Astrocyte of the cerebellum (primary cell): ENCODE measurements at places on chromosomes 3 and 15.

GRCh38 chr15:100309109-100310040, 32.4 kb downstream of the ADAMTS17 start:
- DNase-seq, result no peak

GRCh38 chr15:80619680-80620079, 75.4 kb upstream of the ABHD17C start:
- DNase-seq, result peak; percentile 5

DNA sequence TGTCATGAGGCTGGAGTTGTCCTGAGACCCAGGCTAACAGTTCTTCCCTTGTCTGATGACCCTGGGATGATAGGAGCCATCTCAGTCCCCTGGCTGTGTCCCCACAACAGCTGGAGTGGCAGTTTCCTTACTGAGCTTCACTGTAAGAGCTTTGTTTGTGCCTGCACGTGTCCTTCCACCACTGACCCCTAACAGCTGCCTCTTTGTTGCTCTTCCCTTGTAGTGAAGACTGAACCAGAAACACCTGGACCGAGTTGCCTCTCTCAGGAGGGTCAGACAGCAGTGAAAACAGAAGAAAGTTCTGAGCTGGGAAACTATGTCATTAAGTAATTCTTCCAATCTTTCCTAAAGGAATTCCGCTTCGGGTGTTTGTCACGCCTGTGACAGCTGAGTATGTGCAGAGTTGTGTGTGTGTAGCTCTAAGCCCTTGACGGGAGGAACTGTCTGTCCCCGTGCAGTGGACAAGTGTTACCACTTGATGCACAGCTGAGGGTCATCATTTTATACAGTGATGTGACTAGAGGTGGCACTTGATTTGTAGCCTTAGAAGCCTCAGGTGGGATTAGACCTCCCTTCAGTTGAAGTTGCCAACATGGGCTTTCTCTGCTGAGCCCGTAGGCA, 25.0 kb downstream of the MAP6D1 start:
- DNase-seq, result no peak

DNA sequence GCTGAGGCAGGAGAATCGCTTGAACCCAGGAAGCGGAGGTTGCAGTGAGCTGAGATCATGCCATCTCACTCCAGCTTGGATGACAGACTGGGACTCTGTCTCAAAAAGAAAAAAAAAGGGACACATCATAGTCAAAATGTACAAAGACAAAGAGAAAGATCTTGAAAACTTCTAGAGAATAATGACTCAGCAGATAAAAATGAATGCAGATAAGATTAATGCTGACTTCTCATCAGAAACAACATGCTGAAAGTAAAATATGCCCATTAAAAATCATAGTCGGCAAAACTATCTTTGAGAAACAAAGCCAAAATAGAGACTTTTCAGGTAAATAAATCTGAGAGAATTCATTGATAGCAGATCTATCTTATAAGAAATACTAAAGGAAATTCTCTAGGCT, 271.1 kb upstream of the GPR149 start:
- no peak for DNase-seq

DNA sequence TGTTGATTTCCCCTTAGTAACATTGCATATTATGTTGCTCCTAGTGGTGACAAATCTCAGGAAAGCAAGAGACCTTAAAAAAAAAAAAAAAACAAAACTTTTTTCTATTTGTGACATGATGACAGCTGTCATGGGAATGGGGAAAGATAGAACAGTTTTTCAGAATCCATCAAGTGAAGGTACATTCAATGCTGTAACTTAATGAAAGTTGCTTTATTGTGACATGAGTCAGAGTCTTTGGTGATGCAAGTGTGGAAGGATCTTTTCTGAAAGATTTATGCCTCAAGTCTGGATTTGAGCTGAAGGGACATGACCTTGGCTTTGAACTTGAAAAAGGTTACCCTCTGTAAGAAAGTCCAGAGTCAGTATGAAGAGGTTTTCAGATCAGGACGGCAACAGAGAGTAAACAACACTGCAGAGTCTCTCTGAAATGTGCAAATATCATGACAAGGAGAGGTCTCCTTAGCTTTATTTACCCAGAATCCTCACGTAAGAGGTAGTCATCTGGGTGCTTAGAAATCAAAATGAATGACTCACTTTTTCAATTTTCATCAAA, 424.7 kb downstream of the CNTN4 start:
- DNase-seq, result no peak

GRCh38 chr15:64845183-64845611, 3.5 kb downstream of the PLEKHO2 start:
- DNase-seq, result no peak

GRCh38 chr3:42037318-42037945, 53.7 kb upstream of the TRAK1 start:
- DNase-seq, result no peak

GRCh38 chr15:39575180-39575579, 5.7 kb upstream of the THBS1 start:
- no peak for DNase-seq

DNA sequence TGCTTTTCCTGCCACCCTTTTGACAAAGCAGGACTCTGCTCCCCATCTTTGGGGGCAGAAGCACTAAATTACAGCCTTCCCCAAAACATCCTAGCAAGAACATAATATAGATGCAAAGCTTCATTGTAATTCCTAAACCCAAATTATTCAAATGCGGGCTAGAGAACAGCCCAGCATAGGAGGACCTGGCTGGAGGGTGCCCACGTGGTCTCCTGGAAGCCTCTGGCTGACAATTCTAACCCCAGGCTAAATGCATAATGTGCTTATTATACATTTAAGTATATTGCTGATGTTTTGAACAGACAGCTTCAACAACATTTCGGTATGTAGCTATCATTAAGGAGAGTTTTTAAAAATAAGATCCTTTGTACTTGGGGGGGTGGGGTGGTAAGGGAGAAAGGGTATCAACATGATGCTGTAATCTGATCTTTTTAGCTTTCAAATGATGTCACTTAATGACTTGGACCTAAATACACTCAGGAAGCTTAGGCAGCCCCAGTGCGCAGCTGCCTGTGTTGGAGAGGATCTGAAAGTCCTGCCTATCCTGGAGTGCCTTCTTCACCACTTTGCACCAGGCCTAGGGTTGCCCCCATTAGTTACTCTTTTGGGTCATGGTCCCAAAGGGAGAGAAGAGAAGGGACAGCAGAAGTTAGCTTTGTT, 57.2 kb upstream of the USP3 start:
- DNase-seq, result no peak

DNA sequence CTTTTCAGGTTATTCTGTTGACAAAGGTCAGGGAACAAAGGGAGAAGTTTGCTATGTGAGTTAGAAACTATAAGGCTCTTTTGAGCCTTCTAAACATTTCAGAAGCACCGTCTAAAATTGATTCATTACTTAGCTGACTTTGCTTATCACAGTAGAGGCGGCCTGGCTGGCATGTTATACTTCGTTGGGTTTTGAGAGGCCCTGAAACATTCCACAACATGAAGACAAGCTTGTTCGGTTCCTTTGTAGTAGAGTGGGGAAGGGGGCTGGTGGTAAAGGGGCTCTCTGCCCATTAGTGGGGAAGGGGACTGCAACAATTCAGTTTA, 23.6 kb downstream of the ZBTB38 start:
- DNase-seq, result no peak

DNA sequence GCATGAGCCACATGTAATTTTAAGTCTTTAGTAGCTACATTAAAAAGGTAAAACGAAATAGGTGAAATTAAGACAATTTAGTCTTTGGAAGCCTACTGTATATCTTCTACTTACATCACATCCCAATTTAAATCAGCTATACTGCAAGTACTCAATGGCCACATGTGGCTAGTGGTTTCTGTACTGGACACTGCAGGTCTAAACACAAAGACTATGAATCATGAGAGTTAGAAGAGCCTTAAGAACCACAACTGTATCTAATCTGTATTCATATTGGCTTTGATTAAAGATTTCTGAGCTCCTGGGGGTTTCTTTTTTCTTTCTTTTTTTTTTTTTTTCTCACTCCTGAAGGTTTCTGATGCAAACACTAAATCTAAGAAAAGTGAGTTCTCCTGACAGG, 2.3 kb upstream of the EIF1B start:
- DNase-seq, result peak; percentile 57

GRCh38 chr3:480070-480469, 283.5 kb downstream of the CHL1 start:
- no peak for DNase-seq

DNA sequence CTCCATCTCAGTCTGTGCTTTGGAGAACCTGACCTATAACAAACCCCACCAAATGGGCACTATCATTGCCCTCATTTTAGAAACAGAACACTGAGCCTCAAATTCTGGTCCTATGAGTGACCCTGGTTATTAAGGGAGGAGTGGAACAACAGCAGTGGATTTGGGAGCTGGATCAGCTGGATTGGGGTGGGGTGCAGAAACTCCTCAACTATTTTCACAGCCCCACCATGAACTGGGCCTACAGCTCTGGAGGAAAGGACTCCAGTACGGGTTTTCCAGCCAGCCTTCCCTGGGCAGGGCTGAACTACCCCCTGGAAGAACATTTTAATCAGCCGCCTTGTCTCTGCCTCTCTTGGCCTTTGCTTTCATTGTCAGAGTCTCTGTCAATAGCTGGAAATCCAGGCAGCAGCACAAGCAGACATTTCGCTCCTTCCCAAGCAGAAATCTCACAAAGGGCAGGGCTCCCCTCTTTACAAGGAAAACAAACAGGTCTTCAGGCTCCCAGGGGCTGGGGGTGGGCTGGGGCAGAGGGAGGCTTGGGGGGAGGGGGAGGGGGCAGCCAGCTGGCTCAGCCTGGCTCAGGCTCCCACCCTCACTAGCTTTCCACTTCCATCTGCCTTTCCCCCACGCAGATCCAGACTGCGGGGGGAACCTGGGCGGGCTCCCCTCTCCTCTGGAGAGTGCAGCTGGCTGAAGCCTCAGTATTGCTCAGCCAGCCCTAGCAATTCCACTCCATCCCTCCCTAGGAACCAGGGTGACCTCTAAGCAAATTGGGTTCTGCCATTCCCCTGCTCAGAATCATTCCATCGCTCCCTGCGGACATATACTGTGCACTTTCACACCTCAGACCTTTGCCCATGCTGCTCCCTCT, 13.7 kb upstream of the TLE3 start:
- DNase-seq, result peak; percentile 68

GRCh38 chr15:91887921-91888373, 34.4 kb downstream of the SLCO3A1 start:
- peak; percentile 55 for DNase-seq

- DNase-seq, result no peak
These were observed 753.4 kb downstream of the FHIT start for GRCh38 chr3:60497902-60498301.

- DNase-seq, result peak; percentile 97
These were observed 364.9 kb upstream of the DPPA4 start for GRCh38 chr3:109702252-109702651.

DNA sequence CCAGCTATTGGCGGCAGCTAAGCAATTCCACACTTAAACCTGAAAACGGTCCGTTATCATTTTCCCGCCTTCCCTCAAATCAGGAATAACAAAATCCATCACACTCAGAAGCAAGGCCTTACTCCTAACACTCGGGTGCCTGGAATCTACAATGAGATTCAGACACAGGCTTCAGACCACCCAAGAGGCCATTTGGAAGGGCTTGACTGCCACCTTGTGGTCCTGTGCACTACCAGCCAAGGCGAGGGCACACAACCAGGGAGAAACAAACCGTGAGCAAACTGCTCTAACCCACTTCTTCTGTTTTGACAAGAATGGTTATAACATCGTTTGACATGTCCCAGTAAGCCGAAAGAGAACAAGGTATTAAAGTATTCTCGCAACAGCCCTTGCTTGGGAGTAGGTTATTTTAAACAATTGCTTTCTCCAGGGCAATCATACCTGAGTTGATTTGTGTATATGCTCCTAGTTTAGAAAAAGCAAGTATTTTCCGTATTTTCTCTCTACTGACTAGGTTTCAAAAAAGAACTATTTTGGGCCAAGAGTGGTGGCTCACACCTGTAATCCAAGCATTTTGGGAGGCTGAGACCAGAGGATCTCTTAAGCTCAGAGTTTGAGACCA, 40.1 kb upstream of the TAFA4 start:
- peak; percentile 23 for DNase-seq

- DNase-seq, result no peak
These were observed 55.0 kb upstream of the EPHA3 start for GRCh38 chr3:89052386-89052785.

DNA sequence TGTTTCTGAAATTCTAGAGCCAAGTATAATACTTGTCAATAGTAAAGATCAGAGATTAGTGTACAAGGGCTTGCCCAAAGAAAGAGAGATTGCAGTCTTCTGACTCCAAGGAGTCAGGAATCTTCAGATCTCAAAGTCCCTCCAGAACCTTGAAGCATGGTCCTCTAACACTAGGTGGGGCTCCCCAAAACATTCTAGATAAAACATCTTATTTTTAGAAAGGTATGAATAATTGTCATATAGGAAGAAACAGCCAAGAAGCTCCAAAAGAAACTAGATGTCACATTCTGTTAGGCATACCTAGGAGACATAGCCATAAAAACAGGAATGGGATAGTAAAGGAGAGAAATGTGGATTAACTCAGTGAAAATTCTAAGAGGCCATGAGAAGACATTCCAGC, 10.7 kb downstream of the MUC13 start:
- no peak for DNase-seq

DNA sequence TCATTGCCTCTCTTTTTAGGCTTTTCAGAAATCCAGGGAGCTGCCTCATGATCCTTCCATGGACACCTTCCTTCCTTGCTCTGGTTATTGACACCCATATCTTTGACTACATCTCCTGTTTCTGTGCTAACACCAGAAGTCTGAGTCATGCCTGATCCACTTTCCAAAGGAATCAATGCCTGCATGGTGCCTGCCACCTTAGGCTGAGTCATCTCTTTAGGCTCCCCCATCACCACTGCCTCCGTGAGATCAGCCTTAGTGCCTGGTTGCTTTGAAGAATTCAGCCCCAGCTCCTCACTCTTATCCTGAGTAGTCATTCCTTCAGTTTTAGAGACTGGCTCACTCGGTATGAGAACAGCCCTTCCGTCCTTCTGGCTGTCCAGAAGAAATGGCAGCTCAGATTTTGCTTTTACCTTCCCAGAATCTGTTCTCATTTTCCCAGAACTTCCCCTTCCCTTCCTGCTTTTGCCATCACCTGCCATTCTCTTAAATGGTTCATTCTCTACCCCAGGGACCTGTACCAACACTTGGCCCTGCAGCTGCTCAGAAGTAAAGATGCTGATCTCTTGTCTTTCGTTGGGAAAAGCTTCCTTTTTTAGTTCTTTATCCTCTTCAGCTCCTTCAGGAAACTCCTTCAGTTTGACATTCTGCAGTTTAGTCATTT, 105.3 kb downstream of the MAP4 start:
- DNase-seq, result peak; percentile 84

DNA sequence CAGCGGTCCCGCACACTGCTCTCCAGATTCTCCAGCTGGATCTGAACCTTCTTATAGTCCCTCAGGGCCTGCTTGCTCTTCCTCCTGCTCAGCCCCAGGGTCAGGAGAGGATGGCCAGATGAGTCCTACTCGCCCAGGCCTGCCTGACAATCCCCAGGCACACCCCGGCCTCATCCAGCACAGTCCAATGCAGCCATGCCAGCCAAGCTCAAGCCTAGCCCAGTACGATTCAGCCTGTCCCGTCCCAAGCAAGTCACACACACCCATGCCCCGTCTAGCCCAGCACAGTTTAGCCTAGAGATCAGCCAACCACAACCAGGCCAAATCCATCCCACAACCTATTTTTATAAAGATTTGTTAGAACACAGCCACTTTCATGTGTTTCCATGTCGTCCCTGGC, 16.8 kb downstream of the PLXNB1 start:
- no peak for DNase-seq

GRCh38 chr15:25250011-25250596, 188.7 kb downstream of the UBE3A start:
- DNase-seq, result no peak
